HCT116 (cell line): ENCODE measurements at places on chromosomes 11 and 22. TPM values are rescaled to one million over a fixed set of nuclear protein-coding genes. Genes with fewer than 3 reads are reported as not detected.

TMEM121B gene
- 0.57 TPM for total RNA-seq

- H3K27ac ChIP-seq = no peak overlapping the region
- no peaks in the 10 kb centered on the region for H3K4me1 ChIP-seq
- DNase-seq = no peak
- no peaks in the 10 kb centered on the region for H3K27me3 ChIP-seq
- no peak overlapping the region for H3K4me3 ChIP-seq
Observed at GRCh38 chr11:8415195-8415594, 151.5 kb upstream of the LMO1 start.

DGCR6 gene
- 4.6 TPM for total RNA-seq

DNA sequence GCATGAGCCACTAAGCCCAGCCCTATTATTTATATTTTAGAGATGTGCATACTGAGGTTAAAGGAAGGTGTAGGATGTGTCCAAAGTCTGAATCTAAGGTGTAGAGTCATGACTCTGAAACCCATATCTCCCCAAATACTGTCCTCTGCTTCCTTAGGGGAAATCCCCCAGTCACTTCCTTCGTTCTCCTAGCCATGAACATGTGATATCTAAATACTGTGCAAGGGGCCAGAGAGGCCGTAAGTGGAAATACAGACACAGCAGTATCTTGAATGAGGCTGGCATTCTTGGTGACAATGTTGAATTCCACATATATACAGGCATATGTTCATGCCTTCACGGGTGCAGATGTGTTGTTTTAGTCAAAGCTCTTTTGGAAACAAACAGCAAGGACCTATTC lies 21.3 kb upstream of the PATZ1 start:
- H3K27ac ChIP-seq = no peak overlapping the region
- no peak overlapping the region for H3K4me3 ChIP-seq
- H3K4me1 ChIP-seq = peaks cover 7% of the 10 kb centered on the region; the same call in 1 of the 2 replicates
- no peaks in the 10 kb centered on the region for H3K36me3 ChIP-seq
- no peak for DNase-seq

DNA sequence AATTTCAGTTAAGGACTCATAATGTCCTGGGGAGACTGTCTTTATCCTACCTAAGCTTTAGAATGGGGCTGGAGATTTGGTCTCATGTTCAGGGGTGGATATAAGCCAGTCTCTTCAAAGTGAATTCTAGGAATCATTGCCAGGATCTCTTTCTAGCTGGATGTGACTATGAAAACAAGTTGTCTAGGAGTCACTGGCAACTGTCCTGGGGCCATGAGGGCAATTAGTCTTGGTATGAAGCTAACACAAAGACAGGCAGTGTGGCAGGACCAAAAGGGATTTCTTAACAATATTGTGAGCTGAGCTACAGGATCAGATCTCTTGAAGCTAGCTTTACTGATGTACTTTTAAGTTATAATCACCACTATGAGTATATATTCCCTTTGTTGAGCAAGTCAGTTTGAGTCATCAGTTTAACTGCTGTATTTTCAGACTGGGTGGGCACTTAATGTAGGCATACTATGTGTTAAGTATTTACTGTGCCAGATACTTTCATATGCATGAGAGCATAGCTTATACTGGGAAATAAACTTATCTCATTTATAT lies 390.0 kb upstream of the CCDC90B start:
- H3K4me3 ChIP-seq = no peak overlapping the region
- H3K27ac ChIP-seq = no peak overlapping the region
- H3K4me1 ChIP-seq = no peaks in the 10 kb centered on the region
- no peak for DNase-seq
- H3K36me3 ChIP-seq = no peaks in the 10 kb centered on the region
- peaks cover 26% of the 10 kb centered on the region for H3K27me3 ChIP-seq

DNA sequence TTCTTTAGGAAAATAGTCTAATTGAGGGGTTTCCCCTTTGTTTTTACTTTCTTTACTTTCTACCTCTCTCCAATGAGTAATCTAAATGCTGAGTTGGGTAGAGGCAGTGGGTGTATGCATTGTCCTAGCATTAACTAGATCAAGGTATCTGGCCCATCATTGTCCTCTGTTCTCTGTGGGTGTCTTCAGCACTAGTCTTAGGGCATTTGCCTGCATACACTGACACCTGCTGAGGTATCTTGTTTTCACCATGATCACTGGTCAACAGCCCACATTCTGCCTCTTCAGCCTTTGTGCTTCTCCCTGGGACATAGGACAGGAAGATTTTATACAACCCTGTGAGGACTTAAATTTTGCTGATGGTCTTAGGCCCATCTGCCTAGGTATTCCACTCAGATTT lies 371.1 kb downstream of the RAB38 start:
- H3K4me3 ChIP-seq = no peak overlapping the region
- no peak for DNase-seq
- no peak overlapping the region for H3K27ac ChIP-seq
- no peaks in the 10 kb centered on the region for H3K36me3 ChIP-seq
- H3K4me1 ChIP-seq = no peaks in the 10 kb centered on the region

- no peaks in the 10 kb centered on the region for H3K27me3 ChIP-seq
- peaks cover 32% of the 10 kb centered on the region for H3K4me1 ChIP-seq
- no peak for DNase-seq
- H3K36me3 ChIP-seq = no peaks in the 10 kb centered on the region
- no peak overlapping the region for H3K4me3 ChIP-seq
Observed at GRCh38 chr11:110190885-110191284, 97.7 kb downstream of the ZC3H12C start.

HBG1 gene
- 3.6 TPM for total RNA-seq

RTN4R gene
- 19.0 TPM for total RNA-seq

- H3K4me3 ChIP-seq = peak overlapping the region; percentile 79
- H3K27me3 ChIP-seq = no peaks in the 10 kb centered on the region
- no peaks in the 10 kb centered on the region for H3K36me3 ChIP-seq
- DNase-seq = no peak
- H3K4me1 ChIP-seq = peaks cover 31% of the 10 kb centered on the region
- peak overlapping the region; percentile 72 for H3K27ac ChIP-seq
Observed at GRCh38 chr11:117097389-117098268, 599 bp downstream of the SIK3 start.

DNA sequence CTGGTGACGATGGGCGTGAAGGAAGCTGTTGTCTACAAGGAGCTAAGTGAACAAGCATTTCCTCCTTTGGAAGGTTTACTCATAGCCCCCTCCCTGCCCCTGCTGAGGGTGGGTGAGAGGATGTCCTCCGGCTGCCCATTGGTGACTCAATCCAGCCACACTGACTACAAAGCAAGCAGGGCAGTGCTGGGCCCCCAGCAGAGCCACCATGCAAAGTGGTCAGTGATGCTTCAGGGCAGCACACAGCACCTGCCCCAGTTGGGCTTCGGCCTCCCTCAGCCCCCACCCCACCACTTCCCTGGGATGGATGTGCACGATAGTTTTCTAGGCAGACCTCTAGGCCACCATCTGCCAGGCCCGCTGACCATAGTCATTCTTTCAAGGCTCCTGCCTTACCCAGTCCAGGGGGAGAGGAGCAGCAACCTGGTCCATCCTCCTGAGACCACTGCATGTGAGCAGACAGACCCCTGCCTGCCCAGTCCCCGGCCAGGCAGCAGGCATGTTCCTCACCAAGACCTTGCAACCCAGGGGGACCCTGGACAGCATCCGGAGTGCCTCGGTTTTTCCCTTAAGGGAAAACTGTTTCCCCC lies 125.1 kb downstream of the BCR start:
- H3K36me3 ChIP-seq = no peaks in the 10 kb centered on the region
- DNase-seq = no peak
- H3K27me3 ChIP-seq = no peaks in the 10 kb centered on the region
- H3K4me3 ChIP-seq = no peak overlapping the region

OR52M1 gene
- total RNA-seq = not detected

GRCh38 chr11:124977006-124977405 lies 23.0 kb downstream of the CCDC15 start:
- no peaks in the 10 kb centered on the region for H3K36me3 ChIP-seq
- H3K27me3 ChIP-seq = no peaks in the 10 kb centered on the region
- no peaks in the 10 kb centered on the region for H3K4me1 ChIP-seq
- no peak for DNase-seq
- H3K27ac ChIP-seq = no peak overlapping the region

MS4A15 gene
- total RNA-seq = 1.5 TPM

DNA sequence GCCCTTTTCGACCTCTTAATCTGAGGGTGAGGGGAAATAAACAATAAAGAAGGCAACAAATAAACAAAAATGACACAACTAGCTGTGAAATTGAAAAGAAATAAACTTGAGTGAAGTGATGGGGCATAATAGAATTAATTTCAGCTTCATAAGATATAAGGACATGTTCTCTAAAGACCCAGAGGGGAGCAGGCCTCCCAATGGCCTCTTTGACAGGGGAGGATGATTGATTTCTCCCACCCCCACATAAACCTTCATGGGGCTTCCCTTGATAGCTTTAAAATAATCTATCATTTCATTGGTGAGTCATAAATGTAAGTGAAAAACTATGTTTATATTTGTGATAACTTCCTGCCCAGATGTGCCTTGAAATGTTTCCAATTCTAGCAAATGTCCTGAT lies 226.3 kb upstream of the RAG2 start:
- H3K27me3 ChIP-seq = no peaks in the 10 kb centered on the region
- H3K27ac ChIP-seq = no peak overlapping the region
- no peaks in the 10 kb centered on the region for H3K4me1 ChIP-seq
- DNase-seq = no peak
- H3K4me3 ChIP-seq = no peak overlapping the region

- no peaks in the 10 kb centered on the region for H3K27me3 ChIP-seq
- DNase-seq = no peak
- no peak overlapping the region for H3K27ac ChIP-seq
Observed at GRCh38 chr11:115357066-115357465, 147.1 kb downstream of the CADM1 start.

DNA sequence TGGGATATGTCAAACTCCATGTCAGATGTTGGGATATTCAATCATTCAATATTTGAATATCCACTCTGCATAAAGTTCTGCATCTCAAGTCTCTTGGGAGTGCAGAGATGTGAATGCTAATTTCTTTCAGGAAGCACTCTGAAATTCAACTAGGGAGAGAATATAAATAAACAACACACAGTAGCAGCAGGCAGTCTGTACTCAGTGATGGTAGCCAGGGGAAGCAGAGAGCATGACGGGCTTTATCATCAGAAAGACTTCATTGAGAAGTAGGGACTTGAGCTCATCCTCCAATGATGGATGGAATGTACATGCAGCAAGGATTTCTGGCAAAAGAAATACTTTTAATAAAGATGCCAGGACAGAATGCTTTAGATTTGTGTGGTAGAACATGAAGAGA lies 9.8 kb upstream of the TEAD1 start:
- no peaks in the 10 kb centered on the region for H3K36me3 ChIP-seq
- H3K27ac ChIP-seq = no peak overlapping the region
- no peak for DNase-seq
- H3K4me1 ChIP-seq = no peaks in the 10 kb centered on the region
- no peaks in the 10 kb centered on the region for H3K27me3 ChIP-seq

- no peak overlapping the region for H3K27ac ChIP-seq
- no peak overlapping the region for H3K4me3 ChIP-seq
- H3K27me3 ChIP-seq = no peaks in the 10 kb centered on the region
- no peaks in the 10 kb centered on the region for H3K36me3 ChIP-seq
- H3K4me1 ChIP-seq = no peaks in the 10 kb centered on the region
- DNase-seq = peak; percentile 51
Observed at GRCh38 chr11:19742588-19743292, 30.1 kb downstream of the NAV2 start.

- H3K4me3 ChIP-seq = no peak overlapping the region
- H3K4me1 ChIP-seq = peaks cover 12% of the 10 kb centered on the region; the same call in 1 of the 2 replicates
- H3K27me3 ChIP-seq = no peaks in the 10 kb centered on the region
- no peak overlapping the region for H3K27ac ChIP-seq
- no peak for DNase-seq
Observed at GRCh38 chr11:121661880-121662486, 209.2 kb upstream of the SORL1-AS1 start.

- no peak overlapping the region for H3K4me3 ChIP-seq
- H3K4me1 ChIP-seq = peaks cover 8% of the 10 kb centered on the region; the same call in 1 of the 2 replicates
- no peaks in the 10 kb centered on the region for H3K36me3 ChIP-seq
- no peak overlapping the region for H3K27ac ChIP-seq
- DNase-seq = no peak
Observed at GRCh38 chr11:13236626-13237025, 41.0 kb upstream of the BMAL1 start.

DNA sequence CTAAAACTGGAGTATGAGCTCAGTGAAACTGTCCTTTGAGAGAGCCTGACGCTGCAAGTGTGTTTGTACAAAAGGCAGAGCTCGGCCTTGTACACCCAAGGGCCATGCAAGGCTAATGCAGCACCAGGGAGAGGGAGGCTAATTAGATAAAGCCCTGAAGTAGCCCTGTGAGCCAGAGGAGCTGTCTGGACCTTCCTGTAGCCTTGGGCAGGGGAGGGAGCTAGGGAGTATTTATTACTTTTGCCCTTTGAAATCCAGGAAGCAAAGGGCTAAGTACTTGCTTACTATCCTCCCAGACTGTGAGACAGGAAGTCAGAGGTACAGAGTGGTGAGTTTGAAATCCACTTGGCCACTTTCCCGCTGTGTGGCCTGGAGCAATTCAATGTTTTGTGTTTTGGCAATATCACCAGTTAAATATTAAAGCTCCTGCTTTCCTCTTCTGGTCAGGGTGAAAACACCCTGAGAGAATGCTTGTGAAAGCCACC lies 10.2 kb upstream of the LDHA start:
- peaks cover 23% of the 10 kb centered on the region for H3K4me1 ChIP-seq
- no peak overlapping the region for H3K4me3 ChIP-seq
- H3K27me3 ChIP-seq = no peaks in the 10 kb centered on the region
- H3K27ac ChIP-seq = peak overlapping the region; percentile 94

DNA sequence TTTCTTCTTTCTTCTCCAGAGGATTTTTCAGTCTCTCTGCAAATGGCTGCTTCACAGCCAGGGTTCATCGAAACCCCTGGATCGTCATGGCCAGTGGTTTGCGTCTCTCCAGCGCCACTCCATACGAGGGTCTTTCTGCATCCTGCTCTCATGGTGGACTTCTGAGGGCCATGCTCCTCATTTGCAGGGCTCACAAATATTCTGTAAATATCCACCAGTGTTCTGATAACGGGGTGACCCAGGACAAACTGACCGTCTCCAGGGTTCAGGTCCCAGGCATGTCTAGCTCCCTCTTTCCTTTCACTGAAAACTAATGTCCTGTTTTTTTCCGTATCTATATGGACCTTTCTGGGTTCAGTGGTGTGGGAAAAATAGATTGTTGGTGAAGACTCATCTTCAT lies 15.7 kb upstream of the VPREB1 start:
- H3K4me1 ChIP-seq = no peaks in the 10 kb centered on the region
- DNase-seq = no peak
- no peaks in the 10 kb centered on the region for H3K27me3 ChIP-seq
- H3K4me3 ChIP-seq = no peak overlapping the region

ZNRD2 gene
- total RNA-seq = 66.8 TPM

GRCh38 chr11:2670541-2671100 lies 29.2 kb downstream of the KCNQ1OT1 start:
- no peaks in the 10 kb centered on the region for H3K4me1 ChIP-seq
- no peaks in the 10 kb centered on the region for H3K36me3 ChIP-seq
- H3K27me3 ChIP-seq = no peaks in the 10 kb centered on the region

- H3K27ac ChIP-seq = no peak overlapping the region
- no peaks in the 10 kb centered on the region for H3K4me1 ChIP-seq
Observed at GRCh38 chr22:38819387-38819940, 24.4 kb downstream of the NPTXR start.

KCNC1 gene
- total RNA-seq = 0.12 TPM
